ENCODE measurements at places on chromosomes 3 and 15.

- DNase-seq: peak; percentile 20
Observed at GRCh38 chr15:76840830-76841460, 64.2 kb downstream of the SCAPER start.

- no peak for DNase-seq
Observed at GRCh38 chr3:124156866-124157712, 165.2 kb upstream of the ROPN1 start.

DNA sequence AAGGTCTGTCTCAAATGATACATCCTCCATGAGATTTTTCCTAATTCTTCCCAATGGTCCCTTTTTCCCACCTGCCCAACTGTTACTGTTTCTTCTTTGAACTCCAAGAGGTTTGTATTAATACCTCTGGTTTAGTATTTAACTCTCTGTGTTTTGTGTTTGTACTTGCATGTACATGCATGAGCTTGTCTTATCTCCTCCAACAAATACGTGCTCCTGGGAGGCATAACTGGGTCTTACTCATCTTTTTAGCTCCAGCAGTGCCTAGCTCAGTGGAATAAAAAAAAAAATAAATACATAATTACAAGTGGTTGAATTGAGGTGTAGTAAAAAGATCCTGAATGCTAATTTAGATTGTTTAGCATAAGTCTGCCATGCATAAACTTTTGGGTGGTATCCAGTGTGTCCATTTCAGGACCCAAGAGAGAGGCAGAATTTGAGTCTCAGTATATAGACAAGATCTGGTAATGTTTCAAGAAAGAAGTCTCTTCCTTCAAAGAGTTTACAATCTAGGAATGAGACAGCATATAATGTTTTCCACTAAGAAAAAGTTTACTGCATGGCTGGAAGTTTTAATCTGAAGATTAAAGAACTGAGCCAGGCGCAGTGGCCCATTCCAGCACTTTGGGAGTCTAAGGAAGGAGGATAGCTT, 1.7 kb upstream of the LYSMD2 start:
- no peak for DNase-seq

GRCh38 chr3:124174910-124175874, 183.3 kb upstream of the ROPN1 start:
- no peak for DNase-seq

DNA sequence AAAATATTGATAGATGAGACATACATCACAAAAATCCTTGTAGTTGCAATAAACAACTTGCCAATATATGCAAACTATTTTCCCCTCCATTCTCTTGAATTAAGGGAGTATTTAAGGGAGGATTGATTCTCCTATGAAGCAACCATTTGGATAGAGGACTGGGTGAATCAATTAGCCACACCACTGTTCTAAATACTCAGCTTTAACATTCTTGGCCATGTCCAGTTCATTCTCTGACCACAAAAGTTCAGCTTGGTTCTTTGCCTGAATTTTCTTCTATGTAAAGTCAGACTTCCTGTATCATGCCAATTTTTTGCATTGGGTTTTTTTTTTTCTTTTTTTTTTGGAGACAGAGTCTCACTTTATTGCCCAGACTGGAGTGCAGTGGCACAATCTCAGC, 15.8 kb upstream of the SEC11A start:
- no peak for DNase-seq

DNA sequence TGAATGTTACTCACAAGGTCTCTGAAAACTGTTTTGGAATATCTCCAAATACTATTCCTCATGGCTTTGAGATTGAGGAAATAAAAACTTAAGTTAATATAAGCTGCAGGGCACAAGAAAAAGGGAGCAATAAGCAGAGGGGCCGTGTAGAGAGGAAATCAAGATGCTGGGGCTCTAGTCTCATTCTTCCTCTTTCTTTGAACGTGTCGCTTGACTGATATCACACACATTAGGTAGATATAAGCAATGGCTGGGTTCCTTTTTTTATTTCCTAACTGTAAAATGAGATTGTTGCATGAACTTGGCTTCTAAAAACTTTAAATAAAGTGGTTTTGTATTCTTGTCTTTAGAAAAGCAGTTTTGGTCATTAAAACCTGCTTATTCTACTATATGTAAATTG, 326.7 kb upstream of the ROPN1 start:
- DNase-seq: no peak

DNA sequence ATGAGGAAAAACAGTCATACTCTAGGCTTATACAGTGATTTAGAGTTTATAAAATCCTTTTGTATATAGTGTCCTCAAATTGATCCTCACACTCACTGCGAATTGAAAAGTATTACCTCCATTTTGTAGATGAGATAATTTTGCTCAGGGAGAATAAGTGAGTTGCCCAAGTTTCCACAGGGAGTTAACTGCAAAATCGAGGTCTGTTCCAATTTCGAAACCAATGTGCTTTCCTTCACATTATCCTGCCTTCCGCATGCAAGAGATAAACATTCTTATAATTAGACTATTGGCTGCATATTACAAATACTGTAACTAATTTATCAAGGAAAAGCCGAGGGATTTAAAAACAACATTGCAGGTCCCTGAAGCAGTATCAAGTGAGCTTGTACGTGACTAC, 667.0 kb downstream of the SQOR start:
- no peak for DNase-seq

DNA sequence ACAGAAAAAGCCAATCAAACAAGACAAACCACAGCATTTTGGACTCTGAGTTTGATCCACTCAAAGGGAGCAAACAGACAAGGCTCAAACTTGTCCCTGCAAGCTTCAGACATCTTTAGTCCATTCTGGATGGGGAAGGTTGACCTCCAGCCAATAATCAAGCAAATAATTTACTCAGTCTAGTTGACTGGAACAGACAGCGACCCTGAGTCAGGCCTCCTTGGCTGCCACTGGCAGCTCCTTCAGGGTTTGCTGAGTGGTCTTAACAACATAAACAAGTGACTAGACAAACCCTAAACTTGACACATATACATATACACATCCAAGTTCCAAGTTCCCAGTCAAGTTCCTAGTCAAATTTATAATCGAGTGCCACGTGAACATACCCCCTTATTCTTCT, 313.9 kb downstream of the POLQ start:
- DNase-seq: no peak

DNA sequence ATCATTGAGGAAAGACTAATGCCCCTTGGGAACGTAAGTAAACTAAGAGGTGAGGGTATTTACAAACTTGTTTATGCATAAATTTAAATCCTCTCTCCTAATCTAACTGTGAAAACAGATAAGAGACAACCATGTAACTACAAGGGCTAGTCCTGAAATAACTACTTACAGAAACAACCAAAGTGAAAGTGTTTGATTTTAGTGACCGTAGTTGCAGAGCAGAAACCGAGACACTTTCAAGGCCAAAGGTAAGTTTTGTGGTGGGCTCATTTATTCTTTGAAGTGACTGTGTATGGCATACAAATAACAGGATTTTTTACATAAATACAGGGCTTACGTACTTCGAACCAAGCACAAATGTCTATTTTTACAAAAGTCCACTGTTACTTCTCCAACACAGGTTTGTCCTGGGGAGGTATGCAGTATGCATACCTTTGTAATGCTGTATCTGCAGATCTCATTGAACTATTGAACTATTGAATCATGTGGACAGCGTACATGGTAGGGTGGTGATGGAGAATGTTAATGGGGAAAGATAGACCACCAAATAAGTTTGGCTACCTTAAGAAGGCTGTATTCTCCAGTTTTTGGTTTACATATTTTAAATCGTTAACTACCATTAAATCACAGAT, 99.6 kb upstream of the RBMS3 start:
- no peak for DNase-seq

- DNase-seq: no peak
Observed at GRCh38 chr3:151644020-151644620, 89.6 kb upstream of the AADACL2 start.

DNA sequence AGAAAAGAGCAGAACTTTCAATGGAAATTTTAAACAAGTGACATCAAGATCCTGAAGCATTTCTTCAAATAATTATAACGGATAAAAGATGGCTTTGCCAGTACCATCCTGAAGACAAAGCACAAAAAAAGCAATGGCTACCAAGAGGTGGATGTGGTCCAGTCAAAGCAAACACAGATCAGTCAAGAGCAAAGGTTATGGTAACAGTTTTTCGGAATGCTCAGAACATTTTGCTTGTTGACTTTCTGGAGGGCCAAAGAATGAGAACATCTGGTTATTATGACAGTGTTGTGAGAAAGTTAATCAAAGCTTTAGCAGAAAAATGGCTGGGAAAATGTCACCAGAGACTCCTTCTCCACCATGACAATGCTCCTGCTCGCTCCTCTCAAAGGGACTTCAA, 31.5 kb downstream of the FEM1B start:
- DNase-seq: no peak

DNA sequence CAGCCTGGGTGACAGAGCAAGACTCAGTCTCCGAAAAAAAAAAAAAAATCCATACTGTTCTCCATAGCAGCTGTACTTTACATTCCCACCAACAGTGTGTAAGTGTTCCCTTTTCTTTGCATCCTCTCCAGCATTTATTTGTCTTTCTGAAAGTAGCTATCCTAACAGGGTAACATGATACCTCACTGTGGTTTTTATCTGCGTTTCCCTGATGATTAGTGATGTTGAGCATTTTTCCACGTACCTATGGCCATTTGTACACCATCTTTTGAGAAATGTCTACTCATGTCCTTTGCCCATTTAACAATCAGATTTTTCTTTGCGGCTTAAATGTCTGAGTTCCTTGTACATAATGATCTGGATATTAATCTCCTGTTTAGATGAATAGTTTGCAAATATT, 119.3 kb downstream of the RFX7 start:
- no peak for DNase-seq

- DNase-seq: no peak
Observed at GRCh38 chr3:29291982-29292363, 11.1 kb downstream of the RBMS3 start.

- no peak for DNase-seq
Observed at GRCh38 chr15:65067645-65068402, at the start of gene RASL12. Gene RASL12, minus strand, starts transcription at chr15:65067991. Its CDS starts 156 bp downstream, at chr15:65067835.

- peak; percentile 85 for DNase-seq
Observed at GRCh38 chr15:74950078-74950908, 6.3 kb downstream of the RPP25 start.

DNA sequence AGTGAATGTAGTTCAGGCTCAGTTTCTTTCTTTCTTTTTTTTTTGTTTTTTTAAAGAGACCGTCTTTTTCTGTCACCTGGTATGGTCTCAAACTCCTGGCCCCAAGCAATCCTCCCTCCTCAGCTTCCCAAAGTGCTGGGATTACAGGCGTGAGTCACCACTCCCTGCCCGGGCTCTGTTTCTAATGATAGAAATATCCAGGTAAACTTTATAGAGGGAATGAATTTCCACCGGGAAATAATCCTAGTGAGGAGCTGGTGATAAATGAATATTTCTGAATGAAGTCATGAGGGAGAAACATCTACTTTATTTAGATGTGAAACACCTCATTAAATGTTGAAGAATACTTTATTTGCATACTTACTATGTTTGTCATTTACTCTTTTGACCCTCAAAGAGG, 7.2 kb downstream of the RNF13 start:
- DNase-seq: no peak

- DNase-seq: no peak
Observed at GRCh38 chr3:181725830-181726229, 14.1 kb downstream of the SOX2 start.

GRCh38 chr3:138384976-138385375, 36.6 kb downstream of the MRAS start:
- DNase-seq: no peak

- no peak for DNase-seq
Observed at GRCh38 chr3:139326707-139327106, 17.1 kb upstream of the MRPS22 start.

- DNase-seq: no peak
Observed at GRCh38 chr3:99720985-99721632, 82.7 kb downstream of the COL8A1 start.

- no peak for DNase-seq
Observed at GRCh38 chr3:55333046-55333445, 154.1 kb downstream of the WNT5A start.

DNA sequence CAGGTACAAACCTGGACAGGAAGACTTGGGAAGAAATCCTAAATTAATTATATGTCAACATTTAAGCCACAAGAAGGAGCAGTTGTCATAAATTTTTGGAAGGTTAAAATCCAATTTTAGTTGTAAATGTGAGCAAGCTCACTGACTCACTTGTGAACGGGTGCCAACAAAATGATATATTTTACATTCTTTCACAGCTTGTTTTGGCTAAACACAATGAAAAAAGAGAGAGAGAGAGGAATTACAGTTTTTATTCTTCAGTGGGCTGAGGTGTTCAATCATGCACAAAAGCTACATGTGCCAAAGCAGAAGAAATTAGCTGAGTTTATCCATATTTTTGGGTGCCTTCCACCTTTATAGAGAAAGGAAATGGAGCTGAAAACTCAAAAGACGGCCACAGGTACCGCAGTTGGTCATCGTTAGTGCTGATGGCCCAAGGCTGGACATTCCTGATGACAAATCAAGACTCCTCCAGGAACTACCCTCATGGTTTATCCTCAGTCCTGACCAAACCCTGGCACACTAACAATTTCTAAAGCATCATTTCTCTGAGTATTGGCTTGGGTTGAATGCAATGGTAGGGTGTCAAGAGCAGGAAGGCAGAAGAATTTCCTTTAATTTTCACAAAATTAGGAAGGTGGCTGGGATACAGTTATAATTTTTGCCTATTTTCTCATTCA, 37.6 kb upstream of the WNT5A start:
- DNase-seq: no peak

GRCh38 chr3:45760878-45761711, 35.2 kb downstream of the SLC6A20 start:
- DNase-seq: peak; percentile 46

DNA sequence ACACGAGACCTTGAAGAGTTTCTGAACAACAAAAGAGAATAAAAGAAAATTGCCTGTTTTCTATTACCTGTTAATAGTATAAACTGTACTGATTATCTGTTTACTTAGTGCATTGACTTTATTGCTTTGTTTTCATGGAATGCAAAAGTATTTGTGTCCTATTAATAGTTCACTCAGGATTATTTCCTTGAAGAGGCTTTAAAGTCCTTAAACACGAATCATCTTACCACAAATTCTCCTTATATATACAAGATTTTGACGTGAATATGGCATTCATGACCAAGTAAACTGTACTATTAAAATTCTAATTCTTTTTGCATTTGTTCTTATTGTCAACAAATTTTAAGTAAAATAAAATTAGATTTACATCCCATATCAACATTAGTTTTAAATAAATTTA, 513.0 kb downstream of the NTRK3 start:
- DNase-seq: no peak

- DNase-seq: no peak
Observed at GRCh38 chr15:62115847-62116246, 49.1 kb downstream of the C2CD4A start.

DNA sequence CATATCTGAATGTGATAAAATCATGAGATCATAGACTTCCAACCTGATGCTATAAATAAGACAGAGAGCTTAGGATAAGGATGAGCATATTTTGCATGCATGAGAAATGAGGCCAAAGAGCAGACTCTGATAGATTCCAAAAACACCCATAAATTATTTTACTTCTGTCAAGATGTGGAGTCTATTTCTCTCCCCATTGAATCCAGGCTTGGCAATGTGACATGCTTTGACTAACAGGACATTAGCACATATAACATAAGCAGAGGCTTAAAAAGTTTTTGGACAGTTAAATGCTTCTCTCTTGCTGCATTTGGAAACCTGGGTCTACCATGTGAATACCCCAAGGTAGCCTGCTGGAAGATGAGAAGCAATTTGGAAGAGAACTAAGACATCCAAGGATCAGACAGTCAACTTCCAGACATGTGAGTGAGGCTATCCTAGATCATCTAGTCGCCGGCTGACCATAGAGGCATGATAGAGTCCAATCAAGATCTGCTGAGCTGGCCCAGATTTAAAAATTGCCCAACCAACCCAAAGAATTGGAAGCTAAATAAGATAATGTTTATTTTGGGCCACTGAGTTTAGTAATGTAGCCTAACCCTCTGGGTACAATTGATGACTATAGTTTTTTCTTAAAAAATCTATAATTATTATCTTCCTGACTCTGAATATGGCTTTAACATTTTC, 30.3 kb downstream of the MYLK start:
- DNase-seq: no peak

Data from CD4-positive, alpha-beta T cell treated with Interleukin-1 beta for 1 hour (primary cell).